ENCODE measurements at places on chromosomes 5 and 9.

- no peak for DNase-seq
Measured at GRCh38 chr5:106797996-106798395, 872.7 kb downstream of the EFNA5 start.

- no peak for DNase-seq
Measured at GRCh38 chr9:81565144-81565543, 124.2 kb downstream of the TLE1 start.

DNA sequence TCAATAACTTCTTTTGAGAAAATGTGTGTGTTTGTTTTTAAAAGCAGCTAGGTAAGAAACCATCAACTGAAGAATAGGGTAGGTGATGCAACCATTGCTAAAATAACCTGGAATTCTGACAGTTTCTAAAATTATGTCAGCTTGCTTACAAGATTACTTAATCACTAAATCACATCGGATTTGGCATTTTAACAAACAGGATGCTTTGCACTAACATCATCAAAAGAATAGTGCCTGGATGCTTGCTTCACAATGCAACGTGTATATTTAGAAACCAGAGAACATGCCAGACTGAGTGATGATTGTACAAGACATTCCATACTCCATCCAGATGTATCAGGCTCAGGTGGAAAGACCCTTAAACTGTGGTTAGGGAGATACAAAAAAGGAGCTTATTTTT is 43.9 kb downstream of the PAM start:
- peak; percentile 49 for DNase-seq

- no peak for DNase-seq
Measured at GRCh38 chr5:1975898-1976765, 93.4 kb upstream of the IRX4 start.

GRCh38 chr5:106858616-106859015 is 812.1 kb downstream of the EFNA5 start:
- DNase-seq: no peak

DNA sequence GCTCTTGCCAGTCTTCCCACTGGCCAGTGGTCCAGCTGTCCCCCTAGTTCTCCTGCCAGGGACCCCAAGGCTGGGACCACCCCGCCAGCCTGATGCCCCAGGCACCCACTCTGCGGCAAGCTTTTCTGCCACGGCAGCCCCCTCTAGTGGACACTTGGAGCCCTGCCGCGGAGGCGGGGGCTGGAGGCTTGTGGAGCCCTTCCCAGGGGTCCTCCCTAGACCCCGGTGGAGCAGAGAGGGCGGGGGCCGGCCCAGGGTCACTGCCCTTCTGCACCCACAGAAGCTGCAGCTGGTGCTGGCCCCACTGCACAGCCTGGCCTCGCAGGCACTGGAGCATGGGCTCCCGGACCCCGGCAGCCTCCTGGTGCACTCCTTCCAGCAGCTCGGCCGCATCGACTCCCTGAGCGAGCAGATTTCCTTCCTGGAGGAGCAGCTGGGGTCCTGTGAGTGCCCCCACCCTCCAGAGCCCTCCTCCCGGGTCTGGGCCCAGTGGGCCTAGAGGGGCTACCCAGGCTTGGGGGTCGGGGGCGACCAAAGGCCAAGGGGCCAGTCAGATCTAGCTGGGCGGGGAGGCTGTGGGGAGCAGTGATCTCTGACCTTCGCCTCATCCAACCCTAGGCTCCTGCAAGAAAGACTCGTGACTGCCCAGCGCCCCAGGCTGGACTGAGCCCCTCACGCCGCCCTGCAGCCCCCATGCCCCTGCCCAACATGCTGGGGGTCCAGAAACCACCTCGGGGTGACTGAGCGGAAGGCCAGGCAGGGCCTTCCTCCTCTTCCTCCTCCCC is 9.1 kb downstream of the EGFL7 start:
- DNase-seq: no peak

- DNase-seq: peak; percentile 81
Measured at GRCh38 chr5:150159741-150160179, 4.1 kb upstream of the PDGFRB start.

- DNase-seq: no peak
Measured at GRCh38 chr5:93299681-93300308, 281.2 kb downstream of the NR2F1-AS1 start.

DNA sequence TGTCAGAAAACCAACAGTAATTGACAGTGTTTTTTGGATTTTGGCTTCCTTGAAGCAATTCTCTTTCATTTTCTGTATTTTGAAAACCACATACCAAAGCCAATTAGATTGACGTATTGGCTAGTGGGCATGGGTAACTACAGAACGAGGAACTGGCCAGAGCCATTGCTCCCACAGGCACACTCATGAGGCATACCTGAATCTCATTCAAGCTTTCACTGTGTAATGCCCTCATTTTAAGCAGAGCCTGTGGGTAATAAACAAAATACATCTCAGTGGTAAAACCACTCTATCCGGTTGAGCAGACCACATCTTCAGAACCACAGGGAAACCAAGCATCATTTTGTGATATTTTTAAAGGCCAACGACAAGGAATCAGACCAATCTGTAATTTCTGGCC is 394.1 kb downstream of the ZNF608 start:
- no peak for DNase-seq

DNA sequence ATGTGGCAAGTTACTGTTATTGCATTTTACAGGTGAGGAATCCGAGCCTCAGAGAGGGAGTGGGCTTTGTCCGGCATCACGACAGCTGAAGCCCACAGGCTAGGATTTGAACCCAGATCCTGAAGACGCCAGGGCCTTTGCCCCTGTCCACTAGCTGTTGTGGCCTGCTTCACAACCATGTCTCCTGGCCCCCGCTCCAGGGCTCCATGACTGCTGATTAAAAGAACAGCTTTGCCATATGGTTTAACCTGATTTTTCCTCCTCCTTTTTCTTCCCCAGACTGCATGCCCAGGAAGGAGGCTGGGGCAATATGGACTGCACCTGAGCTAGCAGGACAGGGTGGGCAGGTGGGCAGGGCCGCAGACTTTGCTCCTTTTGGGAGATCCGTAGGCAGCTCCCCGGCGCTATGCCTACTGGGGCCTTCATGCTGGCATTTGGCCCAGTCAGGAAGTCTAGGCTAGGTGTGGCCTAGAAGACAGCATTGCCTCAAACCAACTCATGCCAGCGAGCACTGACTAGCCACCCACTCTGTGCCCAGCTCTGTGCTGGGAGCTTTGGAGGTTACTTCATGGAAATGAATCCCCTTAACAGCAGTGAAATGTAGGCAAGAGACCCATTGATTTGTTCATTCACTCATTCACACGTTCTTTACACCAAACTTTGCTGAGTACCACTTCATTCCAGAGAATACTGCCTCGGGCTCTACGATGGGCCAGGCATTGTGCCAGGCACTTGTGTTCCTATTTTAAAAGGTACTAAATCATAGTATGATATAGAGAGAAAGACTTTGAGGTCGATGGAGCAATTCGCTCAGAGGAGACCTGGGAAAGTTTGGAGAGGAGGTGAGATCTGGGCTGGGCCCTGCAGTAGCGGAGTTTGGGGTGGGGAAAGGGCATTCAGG is 94.3 kb upstream of the CPEB4 start:
- DNase-seq: no peak

DNA sequence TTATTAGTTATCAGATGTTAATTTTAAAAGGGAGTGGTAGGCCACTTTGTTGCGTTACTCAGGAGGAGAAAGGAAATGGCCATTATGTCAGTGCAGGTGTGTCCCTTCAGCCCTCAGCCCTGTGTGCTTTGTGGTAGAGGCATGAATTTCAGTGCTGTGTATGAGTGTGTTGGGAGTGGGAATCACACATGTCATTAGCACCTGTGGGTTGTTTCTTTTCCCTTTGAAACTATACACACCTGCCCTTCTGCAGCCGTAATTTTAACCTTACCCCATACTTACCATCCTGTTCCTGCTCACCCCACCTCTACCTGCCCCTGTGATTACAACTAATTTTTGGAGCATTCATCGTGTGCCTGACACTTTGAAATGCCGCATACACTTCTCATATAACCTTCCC is 156.4 kb downstream of the ARHGAP26 start:
- no peak for DNase-seq

DNA sequence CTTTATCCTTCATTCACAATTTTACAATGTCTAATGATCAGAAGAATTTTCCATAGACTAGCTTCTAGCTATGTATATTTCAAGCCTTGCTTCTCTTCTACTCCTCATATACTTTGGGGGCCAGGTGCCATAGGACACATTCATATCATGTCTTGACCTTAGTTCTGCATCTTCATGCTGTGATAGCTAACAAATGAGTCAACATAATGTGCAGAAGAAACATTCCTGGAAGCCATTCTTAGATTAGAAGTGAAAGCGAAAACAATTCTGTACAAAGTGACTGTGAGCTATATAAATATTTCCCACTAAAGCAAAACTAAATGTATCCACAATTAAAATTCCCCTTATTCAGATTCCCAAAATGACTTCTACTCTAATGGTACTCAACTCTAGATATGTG is 320.2 kb upstream of the NREP start:
- DNase-seq: peak; percentile 18

- DNase-seq: no peak
Measured at GRCh38 chr5:88254320-88254719, 14.3 kb downstream of the TMEM161B start.

- DNase-seq: peak; percentile 26
Measured at GRCh38 chr5:127042593-127042992, 12.2 kb upstream of the MARCHF3 start.

DNA sequence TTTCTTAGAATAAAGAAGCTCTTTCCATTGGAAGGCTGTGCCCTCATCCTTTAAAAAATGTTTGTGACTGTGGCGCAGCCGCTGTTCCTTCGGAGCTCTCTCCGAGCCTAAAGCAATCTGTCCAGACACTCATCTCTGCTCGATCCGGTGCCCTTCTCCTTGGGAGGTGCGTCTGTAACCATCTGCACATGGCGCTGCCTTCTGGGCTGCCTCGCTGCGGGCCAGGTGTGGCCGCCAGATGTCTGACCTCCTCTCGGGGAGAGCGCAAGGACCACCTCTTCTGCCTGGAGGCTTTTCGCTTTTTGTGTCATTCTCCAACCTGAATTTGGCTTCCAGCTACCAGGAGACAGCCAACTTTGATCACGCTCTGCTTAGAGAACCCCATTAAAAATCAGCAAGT is 153.4 kb upstream of the PTCH1 start:
- peak; percentile 9 for DNase-seq

- DNase-seq: no peak
Measured at GRCh38 chr5:93909356-93909755, 168.0 kb upstream of the POU5F2 start.

DNA sequence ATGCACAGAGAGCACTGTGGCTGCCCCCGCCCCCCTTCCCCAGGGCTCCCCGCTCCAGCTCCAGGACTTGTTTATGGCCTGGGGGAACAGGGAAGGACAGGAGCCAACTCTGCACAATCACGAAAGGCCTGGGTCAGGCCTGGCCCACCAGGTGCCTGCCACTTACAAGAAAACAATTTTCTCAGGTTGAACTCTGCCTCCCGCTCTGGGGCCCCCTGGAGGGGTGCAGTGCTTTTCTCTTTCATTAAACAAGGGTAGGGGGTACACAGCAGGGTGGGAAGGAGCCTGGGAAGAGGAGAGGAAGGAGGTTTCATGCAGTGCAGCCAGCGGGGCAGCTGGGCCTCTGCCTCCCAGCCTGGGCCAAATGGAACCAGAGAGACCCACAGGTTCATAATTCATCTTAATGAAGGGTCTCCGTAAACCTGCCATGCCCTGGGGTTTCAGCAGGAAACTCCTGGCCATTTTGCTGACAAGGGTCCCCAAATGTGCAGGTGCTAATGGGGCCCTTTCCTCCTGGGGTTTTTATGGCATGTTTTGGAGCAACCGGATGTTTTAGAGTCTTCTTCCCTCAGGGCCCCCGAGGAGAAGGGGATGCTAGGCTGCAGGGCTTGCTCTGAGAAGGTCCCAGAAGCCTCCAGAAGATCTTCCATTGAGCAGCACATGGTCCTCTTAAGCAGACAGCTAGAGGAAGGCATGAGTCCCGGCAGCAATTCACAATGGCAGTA is 219.8 kb downstream of the SLIT3 start:
- no peak for DNase-seq

DNA sequence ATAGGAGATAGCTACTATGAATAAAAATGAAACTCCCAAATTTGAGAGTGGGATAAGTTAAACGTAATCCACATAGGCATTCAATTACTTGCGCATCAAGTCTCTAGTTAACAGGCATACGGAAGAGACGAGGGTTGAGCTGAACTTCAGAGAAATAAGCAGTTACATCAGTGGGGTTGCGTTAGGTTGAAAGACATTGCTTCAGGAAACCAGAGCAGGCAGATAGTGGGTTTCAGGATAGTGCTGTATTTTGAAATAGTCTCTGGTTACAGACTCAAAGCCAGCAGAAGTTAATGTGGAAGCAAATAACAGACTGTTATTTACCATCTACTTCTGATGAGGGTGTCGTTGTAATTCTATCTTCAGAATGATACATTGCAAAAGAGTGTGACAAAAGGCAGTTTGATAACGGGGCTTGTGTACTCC is 533.4 kb downstream of the PDE4D start:
- DNase-seq: no peak

DNA sequence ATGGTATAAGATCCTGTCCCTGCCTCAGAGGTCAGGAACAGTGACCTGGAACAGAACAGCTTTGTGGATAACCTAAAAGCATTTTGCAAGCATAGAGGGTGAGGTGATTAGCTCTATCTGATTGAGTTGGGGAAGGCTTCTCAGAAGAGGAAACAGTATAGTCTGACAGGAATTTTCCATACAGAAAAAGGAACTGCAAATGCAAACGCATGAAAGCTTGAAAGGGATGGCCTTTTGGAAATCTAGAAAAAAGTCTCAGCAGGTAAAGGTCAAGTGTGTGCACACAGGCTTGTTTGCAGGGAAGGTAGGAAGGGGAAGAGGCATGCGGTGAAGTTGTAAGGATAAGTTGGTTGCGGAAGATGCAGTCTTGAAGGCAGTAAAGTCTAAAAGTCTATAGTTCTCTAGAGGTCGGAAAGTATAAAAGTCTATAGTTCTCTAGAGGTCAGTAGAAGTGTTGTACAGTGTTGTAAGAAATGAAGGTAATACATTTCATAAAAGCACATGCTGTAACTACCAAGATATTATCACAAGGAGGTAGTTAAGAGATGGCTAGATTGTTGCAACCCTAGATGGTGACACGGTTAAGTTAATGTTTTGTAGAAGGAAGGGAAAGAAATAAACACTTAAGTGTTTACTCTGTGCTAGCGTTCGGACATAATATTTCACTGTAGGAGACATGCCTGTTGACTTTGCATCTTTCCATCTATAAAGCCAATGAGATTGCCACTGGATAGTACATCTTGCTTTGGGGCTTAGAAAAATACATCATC is 16.7 kb upstream of the HSPB3 start:
- no peak for DNase-seq

GRCh38 chr5:8686707-8687106 is 817.8 kb downstream of the MTRR start:
- DNase-seq: peak; percentile 79

Measured in fibroblast of upper back skin (primary cell).